ENCODE measurements at places on chromosomes 5 and 9. TPM values are rescaled to one million over a fixed set of nuclear protein-coding genes. Genes with fewer than 3 reads are reported as not detected.

DNA sequence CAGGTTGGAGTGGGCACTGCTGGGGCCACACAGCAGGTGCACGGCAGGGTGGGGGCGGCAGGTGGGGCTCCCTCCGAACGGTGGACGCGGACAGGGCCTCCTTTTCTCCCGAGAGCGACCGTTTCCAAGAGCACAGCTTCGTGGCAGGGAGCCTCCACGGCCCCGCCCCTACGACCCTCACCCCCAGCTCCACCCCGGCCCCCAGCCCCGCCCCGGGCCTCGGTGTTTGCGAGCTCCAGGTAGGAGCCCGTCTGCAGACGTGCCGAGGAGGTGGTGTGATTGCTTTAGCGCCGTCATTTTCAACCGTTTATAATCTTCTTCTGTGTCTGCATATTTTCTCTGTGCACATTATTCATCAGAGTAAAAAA is 8.8 kb downstream of the GRIN1 start:
- no peak for DNase-seq

GRCh38 chr9:125844611-125845010 is 97.4 kb downstream of the PBX3 start:
- DNase-seq, result no peak

DNA sequence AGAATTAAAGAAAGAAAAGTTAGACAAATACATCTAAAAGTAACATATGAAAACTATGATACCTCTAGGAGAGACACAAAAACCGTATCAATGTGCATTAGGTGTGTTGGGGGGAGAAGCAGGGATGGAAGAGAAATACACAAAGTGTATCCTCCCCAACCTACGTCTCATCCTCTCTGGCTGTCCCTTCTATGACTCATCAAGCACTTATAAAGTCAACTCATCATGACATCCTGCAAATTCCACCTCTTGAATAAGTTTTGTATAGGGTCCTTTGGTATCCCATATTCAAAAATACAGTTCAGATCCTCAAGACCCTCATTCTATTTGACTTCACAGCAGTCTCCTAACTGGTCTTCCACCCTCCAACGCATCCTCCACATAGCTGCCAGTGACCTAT is 917.6 kb upstream of the DMAC1 start:
- peak; percentile 17 for DNase-seq

GRCh38 chr9:87245271-87245670 is 252.4 kb upstream of the DAPK1 start:
- no peak for DNase-seq

DNA sequence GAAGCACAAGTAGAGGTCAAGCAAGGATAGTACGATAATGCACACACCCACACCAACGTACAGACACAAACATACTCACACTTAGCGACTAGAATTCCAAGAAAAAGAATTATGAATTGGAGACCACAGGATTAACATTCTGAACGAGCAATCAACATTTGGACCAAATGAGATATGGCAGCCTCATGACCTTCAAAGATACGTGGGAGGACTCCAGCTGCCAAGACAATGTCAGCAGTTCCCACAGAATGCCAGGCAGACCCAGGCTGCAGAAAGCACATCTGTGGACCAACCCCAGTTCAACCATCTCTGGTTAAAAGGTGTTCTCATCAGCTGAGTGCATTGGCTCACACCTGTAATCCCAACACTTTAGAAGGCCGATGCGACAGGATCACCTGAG is 187.6 kb upstream of the GRAMD2B start:
- no peak for DNase-seq

- no peak for DNase-seq
Measured at GRCh38 chr9:19358701-19359100, 21.3 kb downstream of the RPS6 start.

IFNE gene
- not detected for total RNA-seq

DNA sequence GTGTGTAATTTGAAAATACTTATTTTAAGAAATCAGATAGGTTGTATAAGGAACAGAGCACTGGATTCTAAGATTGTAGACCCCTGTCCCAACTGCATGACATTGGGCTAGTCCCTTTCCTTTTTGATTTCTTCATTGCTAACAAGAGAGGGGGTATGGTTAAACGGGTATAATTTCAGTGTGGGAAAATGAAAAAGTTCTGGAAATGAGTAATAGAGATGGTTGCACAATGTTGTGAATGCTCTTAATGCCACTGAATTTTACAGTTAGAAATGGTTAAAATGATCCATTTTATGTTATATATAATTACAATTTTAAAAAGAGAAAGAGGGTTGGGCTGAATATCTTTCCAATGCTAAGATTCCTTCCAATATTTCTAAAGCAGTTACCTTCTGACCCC is 103.3 kb upstream of the LHFPL2 start:
- DNase-seq, result no peak

DNA sequence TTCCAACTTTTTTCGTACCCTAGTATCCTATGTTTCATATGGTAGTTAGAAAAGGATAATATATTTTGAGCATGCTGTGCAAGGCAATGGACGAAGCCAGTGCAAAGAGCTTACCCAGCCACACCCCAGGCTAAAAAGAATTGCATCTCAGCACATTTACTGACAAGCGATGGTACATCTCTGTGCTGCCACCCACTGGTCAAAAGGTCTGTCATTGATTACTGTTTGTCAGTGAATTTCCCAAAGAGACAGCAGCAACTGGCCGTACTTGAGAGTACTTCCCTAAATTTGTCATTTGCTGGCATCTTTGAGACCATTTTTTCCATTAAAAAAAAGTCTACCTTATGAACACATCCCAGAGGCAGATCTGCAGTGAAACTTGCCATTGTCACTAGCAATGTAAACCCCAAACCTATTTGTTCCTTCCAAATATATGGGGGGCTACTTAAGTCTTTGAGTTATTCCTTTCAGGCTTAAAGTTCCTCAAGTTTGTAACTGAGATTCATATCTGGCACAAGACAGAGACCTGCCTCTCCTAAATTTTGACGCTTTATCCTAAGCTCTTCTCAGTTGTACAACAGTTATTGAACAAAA is 184.3 kb downstream of the CTNND2 start:
- peak; percentile 66 for DNase-seq

DNA sequence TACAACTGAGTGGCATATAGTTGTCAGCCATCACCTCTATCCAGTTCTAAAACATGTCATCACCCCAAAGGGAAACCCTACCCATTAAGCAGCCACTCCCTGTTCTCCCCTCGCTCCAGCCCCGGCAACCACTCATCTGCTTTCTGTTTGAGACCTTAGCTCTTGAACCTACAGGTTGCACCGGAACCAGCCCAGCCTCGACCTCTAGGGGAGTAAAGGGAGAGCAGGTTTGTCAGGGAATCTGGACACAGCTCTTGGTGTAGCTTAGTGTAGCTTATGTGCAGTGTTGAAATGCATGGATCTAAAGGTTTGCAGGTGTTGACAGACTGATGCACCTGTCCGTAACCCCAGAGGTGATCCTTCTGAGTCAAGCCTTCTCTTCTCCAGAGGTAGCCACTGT is 30.0 kb downstream of the NEURL1B start:
- no peak for DNase-seq

DNA sequence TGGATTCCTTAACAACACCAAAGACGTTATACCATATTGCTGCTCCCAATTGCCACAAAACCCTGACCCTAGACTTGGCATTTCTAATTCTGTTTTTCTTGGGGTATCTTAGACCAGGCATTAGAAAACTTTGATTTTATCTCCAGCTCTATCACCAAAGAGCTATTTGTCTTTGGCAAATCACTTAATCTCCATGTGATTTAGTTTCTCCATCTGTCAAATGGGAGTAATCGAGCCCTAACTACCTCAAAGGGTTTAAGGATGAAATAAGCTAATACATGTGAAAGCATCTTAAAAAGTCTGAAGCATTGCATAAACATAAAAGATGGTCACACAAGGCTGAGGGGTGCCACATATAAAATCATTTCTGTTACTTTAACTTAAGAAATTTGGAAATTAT is 60.6 kb downstream of the FYB1 start:
- no peak for DNase-seq

CNTNAP3B gene
- total RNA-seq, result 2.3 TPM

RANBP17 gene
- not detected for total RNA-seq

PCDHGB3 gene
- total RNA-seq, result 0.81 TPM

DNA sequence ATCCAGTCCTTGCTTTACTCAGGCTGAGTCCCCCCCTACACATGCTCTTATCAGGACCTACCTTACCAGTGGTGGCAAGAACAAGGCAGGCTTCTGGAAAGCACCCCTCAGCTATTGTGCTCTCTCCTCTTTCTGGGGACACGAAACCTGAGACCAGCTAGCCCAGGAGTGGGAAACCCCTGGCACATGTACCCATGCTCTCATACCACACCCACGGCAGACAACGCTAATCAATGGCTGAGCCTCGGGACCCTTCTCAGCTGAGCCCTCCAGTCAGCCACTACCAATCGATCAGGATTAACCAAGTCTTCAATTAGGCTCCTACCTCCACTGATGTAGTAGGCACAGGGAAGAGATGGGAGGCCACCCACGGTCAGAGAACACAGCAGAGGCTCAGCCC is 65.1 kb downstream of the VAV2 start:
- no peak for DNase-seq

GARIN3 gene
- not detected for total RNA-seq

DNA sequence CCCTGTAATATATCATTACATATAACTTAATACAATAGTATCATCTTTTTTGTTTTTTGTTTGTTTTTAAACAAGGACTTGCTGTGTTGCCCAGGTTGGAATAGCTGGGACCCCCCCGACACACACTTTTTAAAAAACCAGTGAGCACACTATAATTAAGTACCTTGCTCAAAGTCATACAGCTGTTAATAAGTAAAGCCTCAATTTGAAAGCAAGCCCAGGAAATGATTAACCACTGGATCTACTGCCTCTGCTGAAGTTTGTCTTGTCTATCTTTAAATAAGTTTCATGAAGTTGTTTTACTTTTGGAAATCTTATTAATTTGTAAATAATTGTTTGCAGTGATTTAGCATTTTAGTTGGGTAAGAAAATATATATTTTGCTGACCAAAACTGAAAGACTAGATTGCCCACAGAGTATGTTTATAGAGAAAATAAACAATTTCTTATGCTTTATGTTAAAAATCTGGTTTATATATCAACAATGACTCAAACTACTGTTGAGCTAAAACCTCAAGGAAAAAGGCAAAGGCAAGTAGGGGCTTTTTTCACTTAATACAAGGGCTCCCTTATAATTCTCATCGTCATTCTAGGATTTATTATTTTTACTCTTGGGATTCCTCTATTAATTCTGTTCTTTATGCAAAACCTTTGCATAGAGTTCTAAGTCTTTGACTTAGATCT is 5.8 kb upstream of the CARNMT1 start:
- no peak for DNase-seq

RGS7BP gene
- not detected for total RNA-seq

GRCh38 chr5:125085797-125086505 is 339.5 kb upstream of the ZNF608 start:
- DNase-seq, result peak; percentile 10

GSN gene
- 162 TPM for total RNA-seq

GRCh38 chr5:392431-392988 is 50.5 kb upstream of the EXOC3 start:
- DNase-seq, result peak; percentile 58

Data from A172 (cell line).